ENCODE measurements at places on chromosomes 1 and 21. TPM values are rescaled to one million over a fixed set of nuclear protein-coding genes. Genes with fewer than 3 reads are reported as not detected.

The NBPF6 gene
- not detected for total RNA-seq

The FCRL5 gene
- total RNA-seq: not detected

GRCh38 chr1:50929376-50929958, 30.6 kb downstream of the FAF1 start:
- peak; percentile 12 for DNase-seq

GRCh38 chr1:33130297-33130696, 49.3 kb downstream of the AZIN2 start:
- peak; percentile 83 for DNase-seq

GRCh38 chr1:91876040-91876470, 9.9 kb downstream of the TGFBR3 start:
- DNase-seq: no peak

DNA sequence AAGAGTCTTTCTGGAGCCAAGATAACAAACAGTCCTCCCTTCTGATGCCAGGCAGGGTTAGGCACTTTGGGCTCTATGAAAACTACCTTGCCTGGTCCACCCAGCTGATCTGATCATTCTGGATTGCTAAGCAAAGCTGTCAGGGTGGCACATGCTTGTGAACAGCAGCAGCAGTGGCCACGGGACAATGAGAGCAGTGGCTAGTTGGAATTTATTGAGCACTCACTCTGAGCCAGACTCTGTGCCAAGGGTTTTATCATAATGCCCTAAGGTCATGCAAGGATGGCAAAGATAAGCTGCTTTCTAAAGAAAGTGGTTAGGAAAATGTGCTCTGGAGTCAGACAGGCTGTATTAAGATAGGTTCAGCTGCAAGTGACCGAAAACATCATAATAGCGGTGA, 390.4 kb upstream of the VAMP3 start:
- peak; percentile 6 for DNase-seq

DNA sequence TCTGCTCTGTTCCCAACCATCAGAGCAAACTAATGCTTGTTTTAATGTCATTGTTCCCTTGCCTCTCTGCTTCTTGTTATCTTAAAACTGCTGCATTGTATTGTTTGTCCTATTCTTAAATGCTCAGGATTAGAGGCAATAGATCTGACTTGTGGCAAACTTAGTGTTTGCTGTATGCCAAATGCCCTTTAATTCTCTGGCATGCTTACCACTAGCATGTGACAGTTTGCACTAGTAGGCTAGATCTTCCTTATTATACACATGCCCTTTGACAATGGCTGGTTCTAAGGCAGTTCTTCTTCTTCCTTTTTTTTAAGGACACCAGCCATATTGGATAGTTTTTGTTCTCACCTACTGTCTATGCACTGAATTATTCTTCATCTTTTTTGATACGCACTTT, 30.1 kb downstream of the PALMD start:
- DNase-seq: no peak
